ENCODE measurements at places on chromosomes 16 and 17.

DNA sequence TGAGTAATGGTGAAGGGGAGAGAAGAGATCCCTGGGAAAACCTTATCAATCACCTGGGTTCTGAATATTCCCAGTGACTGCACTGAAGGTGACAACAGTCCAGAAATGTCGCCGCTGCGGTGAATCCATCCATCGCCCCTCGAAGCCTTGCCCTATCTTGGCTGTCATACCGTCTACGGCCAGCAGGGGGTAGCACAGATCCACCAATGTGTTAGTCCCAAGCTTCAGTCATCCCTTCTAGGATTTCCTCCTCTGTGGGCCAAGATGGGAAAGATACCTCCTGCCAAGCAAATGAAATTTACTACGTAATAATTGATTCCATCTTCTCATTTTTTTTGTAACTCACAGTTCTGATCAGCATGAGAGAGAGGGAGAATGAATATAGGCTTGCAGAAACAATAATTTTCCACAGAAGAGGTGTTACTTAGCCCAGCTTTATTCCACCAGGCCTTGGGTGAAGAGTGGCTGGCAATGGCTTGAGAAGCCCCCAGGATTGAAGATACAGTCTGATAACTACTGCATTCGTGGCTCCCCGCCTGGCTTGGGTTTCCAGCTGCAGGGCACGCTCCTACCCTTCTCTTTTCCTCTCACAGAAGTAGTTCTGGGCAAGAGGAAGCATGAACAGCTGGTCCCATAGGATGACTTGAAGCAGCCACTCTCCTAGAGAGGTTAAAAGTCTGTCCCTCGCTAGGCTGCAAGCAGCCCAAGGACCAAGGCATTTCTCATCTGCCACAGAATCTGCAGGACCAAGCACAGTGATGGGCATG, 2.6 kb upstream of the FMNL1 start:
- DNase-seq, result peak; percentile 95

DNA sequence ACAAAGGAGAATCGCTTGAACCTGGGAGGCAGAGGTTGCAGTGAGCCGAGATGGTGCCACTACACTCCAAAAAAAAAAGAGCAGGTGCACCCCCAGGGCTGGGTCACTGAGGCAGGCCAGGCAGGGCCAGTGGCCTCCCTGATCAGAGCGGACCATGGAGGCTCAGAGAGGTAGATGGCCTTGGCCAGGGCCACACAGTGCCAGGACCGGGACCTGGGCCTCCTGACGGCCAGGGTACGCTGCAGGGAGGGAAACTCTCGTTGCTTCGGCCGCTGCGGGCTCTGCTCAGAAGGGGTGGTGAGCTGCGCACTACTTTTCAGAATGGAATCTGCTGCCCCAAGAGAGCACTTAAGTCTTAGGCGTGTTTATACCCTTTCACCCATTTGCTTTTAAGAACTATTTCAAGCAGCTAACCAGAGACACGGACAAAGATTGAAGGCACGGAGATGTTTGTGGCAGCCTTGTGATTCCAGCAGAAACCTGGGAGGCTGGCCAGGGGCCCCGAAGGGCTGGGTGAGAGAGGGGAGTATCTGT, 17.1 kb downstream of the MYO1C start:
- DNase-seq, result no peak

GRCh38 chr17:57895382-57896060, 45.7 kb upstream of the MRPS23 start:
- DNase-seq, result no peak

- no peak for DNase-seq
Observed at GRCh38 chr17:80132906-80133625, 13.9 kb downstream of the EIF4A3 start.

GRCh38 chr16:57760357-57761160, 25.0 kb downstream of the KATNB1 start:
- no peak for DNase-seq

GRCh38 chr17:10631048-10631700, 25.9 kb downstream of the MYH3 start:
- DNase-seq, result peak; percentile 54

- DNase-seq, result no peak
Observed at GRCh38 chr16:22961206-22961605, 147.2 kb downstream of the HS3ST2 start.
